ENCODE measurements at places on chromosomes 12 and 14. TPM values are rescaled to one million over a fixed set of nuclear protein-coding genes. Genes with fewer than 3 reads are reported as not detected.

DNA sequence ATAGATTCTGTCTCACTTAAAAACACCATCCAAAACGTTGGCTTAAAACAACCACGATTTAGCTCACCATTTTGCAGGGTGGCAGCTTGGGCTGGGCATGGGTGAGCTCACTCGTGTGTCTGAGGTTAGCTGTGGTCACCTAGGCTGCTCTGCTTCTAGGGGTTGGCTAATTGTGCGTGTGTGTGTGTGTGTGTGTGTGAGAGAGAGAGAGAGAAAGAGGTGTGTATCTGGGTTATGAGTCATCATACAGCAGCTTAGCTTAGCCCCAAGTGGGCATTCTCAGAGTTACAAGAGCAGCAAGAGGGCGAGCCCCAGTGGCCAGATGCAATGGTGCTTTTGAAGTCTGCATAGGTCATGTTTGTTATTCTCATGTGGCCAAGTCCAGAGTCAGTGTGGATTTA, 6.0 kb downstream of the FBXW8 start:
- peaks cover 22% of the 10 kb centered on the region for H3K4me1 ChIP-seq
- no peaks in the 10 kb centered on the region for H3K36me3 ChIP-seq
- no peaks in the 10 kb centered on the region for H3K27me3 ChIP-seq
- no peak overlapping the region for H3K27ac ChIP-seq

- no peaks in the 10 kb centered on the region for H3K4me1 ChIP-seq
- no peak for DNase-seq
- no peak overlapping the region for H3K27ac ChIP-seq
- no peaks in the 10 kb centered on the region for H3K27me3 ChIP-seq
- no peak overlapping the region for H3K4me3 ChIP-seq
- H3K36me3 ChIP-seq, result no peaks in the 10 kb centered on the region
Measured at GRCh38 chr14:64634558-64634957, 69.7 kb upstream of the PLEKHG3 start.

Gene MAP3K9
- total RNA-seq, result 3.2 TPM

GRCh38 chr14:21204167-21205025, 48.5 kb upstream of the OR5AU1 start:
- no peaks in the 10 kb centered on the region for H3K4me1 ChIP-seq
- H3K27ac ChIP-seq, result no peak overlapping the region
- H3K27me3 ChIP-seq, result no peaks in the 10 kb centered on the region
- DNase-seq, result no peak
- H3K4me3 ChIP-seq, result no peak overlapping the region

DNA sequence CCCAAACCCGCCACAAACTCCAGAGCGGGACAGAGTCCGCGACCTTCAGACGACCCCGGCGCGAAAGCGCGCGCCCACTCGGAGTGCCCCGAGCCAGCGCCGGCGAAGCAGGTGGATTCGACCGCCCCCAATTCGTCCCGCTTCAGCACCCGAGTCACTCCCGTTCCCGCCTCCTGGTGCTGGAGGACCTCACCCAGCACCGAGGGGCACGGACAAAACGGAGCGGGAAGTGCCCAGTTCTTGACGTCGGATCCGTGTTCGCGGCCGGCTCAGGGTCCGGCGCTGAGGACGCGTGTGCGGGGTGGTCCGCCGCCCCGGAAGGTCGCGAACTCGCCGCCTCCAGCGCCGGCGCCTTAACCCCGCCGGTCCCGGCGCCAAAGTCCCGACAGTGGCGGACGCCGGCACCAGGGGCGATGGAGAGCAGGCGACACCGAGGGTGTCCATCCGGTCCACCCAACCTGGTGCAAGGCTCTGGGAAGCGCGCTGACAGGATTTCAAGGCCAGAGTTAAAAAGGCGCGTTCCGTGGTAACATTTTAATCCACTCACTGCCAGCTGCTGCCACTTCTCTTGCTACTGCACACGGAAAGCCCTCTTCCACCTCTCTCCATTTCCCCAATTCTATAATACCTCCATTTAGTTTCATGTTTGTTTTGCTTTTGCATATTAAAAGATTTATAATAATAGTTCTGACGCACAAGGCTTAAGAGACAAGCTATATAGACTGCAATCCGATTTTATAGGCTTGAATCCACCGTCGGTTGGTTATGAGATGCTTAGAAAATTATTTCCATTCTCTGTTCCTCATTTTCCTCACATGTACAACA, 240.0 kb upstream of the CPNE8 start:
- peak; percentile 59 for DNase-seq
- H3K4me1 ChIP-seq, result peaks cover 15% of the 10 kb centered on the region

Gene CLEC4D
- total RNA-seq, result 0.63 TPM

DNA sequence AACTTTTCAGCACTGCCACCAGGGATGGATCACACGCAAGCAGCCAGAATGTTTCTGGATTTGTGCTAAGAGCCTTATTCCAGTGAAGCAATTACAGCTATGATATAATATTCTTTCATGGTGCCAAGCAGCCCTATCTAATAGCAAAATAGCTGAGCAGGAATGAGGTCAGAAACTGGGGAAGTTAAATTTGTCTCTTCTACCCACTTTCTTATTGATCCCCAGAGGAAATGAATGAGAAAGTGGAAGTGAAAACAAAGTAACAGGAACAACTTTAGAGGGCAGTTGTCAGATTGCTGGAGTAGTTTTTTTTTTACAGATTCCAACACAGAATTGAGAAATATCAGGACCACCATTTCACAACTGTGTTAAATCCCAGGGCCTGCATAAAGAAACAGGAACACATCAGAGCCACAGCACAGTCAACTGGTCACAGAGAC, 44.8 kb downstream of the GCH1 start:
- no peaks in the 10 kb centered on the region for H3K27me3 ChIP-seq
- no peaks in the 10 kb centered on the region for H3K4me1 ChIP-seq
- no peak for DNase-seq

Gene TAS2R30
- total RNA-seq, result 0.44 TPM

DNA sequence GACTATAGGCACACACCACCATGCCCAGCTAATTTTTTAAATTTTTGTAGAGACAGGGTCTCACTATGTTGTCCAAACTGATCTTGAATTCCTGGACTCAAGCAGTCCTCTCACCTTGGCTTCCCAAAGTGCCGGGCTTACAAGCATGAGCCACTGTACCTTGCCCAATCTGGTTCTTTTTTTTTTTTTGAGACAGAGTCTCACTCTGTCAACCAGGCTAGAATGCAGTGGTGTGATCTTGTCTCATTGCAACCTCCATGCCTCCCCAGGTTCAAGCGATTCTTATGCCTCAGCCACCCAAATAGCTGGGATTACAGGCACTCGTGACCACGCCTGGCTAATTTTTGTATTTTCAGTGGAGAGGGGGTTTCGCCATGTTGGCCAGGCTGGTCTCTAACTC, 15.4 kb downstream of the MRPL42 start:
- no peaks in the 10 kb centered on the region for H3K27me3 ChIP-seq
- no peak for DNase-seq
- no peak overlapping the region for H3K4me3 ChIP-seq
- peaks cover 64% of the 10 kb centered on the region for H3K36me3 ChIP-seq
